ENCODE measurements at places on chromosomes 4 and X. TPM values are rescaled to one million over a fixed set of nuclear protein-coding genes. Genes with fewer than 3 reads are reported as not detected.

DNA sequence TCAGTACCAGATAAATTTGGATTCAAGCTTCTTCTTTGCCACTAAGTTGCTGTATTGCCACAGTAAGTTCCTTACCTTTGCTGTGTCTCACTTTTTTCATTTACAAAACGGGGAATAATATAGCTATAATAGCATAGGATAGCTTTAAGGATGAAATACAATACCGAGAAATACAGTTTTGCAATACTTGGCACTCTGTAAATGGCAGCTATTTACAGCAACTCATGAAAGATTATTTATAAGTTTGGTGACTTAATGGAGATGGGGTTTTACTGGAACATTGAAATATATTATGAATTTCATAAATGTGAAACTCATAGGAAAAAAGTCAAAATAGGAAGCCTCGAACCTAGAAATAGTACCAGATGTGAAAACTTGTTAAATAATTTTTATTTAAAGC, 27.6 kb downstream of the ANXA10 start:
- DNase-seq = no peak

GRCh38 chr4:174005422-174005821, 278.0 kb downstream of the FBXO8 start:
- no peak for DNase-seq

DNA sequence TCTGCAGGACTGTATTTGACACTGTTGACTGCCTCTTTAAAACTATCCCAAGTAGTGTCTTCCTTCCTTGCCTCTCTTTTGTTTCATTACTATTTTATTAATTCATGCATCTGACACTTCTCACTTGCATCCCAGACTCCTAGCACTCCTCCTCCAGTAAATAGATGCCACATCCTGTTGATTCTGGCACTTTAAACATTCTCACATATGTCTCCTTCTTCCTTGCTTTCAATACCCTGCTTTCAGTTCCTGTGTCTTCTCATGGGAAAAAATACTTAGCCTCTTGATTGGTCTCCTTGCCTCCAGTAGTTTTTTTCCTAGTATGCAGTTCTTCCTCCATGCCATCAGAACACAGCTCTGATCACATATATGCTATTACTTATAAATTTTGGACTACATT, 5.1 kb downstream of the RNF128 start:
- DNase-seq = no peak

DNA sequence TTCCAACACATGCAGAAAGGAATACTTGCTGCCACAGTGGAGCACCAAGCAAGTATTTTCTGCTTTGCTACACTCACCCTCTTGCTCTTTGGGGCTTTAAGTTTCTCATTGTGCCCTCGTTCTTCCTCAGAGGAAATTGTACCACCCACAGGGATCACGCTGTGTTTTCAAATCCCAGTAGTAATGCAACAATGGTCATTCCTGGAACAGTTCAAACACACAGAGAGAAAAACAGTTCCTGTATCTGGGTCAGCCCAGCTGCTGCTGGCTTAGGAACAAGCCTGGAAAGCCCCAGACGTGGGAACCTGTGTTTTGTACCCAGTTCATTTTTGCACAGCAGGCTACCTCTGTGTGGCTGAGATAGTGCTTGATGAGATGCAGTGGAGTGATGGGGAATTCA, 907.8 kb downstream of the STPG2 start:
- no peak for DNase-seq

Gene TCEAL7
- total RNA-seq = not detected

Data from activated T-helper 2 cell treated with anti-CD3 and anti-CD28 coated beads, Interferon-gamma antibody, Interleukin-2, Interleukin-4, amounts not matched to agents 10 μg/mL and 5 μg/mL and 100 μg/mL, durations not matched to agents 14 hours and 24 hours and 36 hours (primary cell).